ENCODE measurements at places on chromosomes 6 and 20. TPM values are rescaled to one million over a fixed set of nuclear protein-coding genes. Genes with fewer than 3 reads are reported as not detected.

- no peak for DNase-seq
These were observed 5.0 kb downstream of the STMN3 start for GRCh38 chr20:63648190-63648589.

DNA sequence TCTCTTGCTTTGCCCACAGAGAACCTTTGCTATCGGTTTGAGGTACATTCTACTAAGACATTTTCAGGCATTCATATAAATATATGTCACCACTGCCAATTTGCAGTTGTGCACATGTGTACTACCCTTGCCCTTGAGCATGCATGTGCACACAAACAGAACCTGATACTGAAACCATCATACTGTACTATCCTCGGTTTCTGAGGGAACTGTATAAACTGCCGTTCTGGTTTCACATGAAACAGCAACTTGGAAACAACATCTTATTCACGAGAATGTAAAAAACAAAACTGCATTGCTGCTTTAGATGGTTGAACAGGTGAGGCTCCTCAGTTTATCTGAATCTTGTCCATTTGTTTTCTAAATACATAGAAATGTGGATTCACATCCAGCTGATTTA is 151.2 kb upstream of the TMEM170B start:
- no peak for DNase-seq

- DNase-seq, result no peak
These were observed 348.9 kb upstream of the ZFP64 start for GRCh38 chr20:52540509-52540908.

- peak; percentile 70 for DNase-seq
These were observed 10.7 kb downstream of the TUBB start for GRCh38 chr6:30730601-30731435.

- DNase-seq, result no peak
These were observed 87.6 kb downstream of the ERMARD start for GRCh38 chr6:169839029-169839481.

DNA sequence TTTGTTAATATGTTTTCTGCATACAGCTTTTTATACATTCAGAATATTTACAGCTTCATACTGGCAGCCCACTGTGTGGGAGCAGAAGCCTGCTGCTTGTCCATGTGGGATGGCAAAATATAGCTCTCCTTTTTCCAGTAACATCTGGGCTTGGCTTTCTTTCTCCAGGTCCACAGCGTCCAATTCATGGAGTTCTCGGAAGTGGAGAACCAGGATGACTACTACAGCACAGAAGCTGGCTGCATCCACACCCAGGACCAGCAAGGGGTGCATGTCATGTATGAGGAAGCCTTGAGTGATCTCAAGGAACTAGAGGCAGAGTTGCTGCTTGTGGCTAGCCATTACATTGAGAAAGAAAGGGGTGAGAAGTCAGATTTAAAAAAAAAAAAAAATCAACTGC is 143.1 kb downstream of the CD164 start:
- no peak for DNase-seq

DNA sequence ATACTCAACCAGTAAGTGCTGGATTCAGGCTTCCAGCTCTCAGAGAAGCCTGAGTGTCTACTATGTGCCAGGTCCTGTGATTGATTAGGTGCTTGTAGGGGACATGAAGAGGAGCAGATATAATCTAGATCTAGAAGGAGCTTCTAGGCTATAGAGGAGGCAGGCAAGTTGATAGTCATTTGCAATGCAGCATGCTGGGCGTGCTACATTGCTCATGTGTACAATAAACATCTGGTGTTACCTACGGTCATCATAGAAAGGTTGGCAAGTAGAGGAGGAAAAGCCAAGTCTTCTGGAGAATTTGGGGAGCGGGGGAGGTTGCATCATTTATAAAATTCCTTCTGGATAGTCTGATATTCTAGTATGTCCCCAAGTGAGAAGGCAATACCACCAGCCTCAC is 33.2 kb downstream of the RNF144B start:
- DNase-seq, result no peak

DNA sequence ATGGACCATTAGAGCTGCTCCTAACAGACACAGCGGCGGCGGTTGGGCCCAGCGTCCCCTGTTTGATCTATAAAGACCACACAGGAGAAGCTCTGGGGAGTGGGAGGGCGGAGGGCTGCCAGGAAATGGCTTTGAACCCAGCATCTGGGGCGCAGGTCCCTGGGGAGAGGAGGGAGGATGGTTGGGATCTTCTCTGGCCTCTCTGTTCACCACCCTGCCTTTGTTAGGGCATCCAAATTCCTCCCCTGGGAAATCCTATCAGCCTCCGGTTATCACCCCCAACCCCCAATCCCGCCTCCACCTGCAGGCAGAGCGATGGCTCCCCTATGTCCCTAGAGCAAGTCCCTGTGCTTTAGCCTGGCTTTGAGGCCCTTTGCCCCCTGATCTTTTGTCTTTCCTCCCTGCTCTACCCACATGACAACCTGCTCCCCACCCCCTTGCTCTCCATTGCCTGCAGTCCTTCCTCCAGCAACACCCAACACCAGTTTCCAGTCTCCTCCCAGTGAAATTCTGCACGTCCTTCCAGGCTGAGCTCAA is 7.1 kb downstream of the XKR7 start:
- DNase-seq, result no peak

- DNase-seq, result peak; percentile 18
These were observed 589.2 kb downstream of the PHF3 start for GRCh38 chr6:64224819-64225218.

The C6orf120 gene
- total RNA-seq, result 13.6 TPM

The ERVFRD-1 gene
- not detected for total RNA-seq

The TREML1 gene
- total RNA-seq, result not detected

The GCNT2 gene
- total RNA-seq, result 40.5 TPM

The MATN4 gene
- total RNA-seq, result not detected

The POPDC3 gene
- 37.0 TPM for total RNA-seq

The BCAS1 gene
- total RNA-seq, result not detected

The TJAP1 gene
- total RNA-seq, result 16.0 TPM

The CEP162 gene
- total RNA-seq, result 4.0 TPM

The APOBEC2 gene
- total RNA-seq, result 213 TPM

Data from heart right ventricle (tissue), 16 donors.